ENCODE measurements at places on chromosomes 16 and 17. TPM values are rescaled to one million over a fixed set of nuclear protein-coding genes. Genes with fewer than 3 reads are reported as not detected.

TMEM92 gene
- total RNA-seq: not detected

UTS2R gene
- total RNA-seq: not detected

HS3ST3A1 gene
- total RNA-seq: 47.7 TPM

CCL17 gene
- total RNA-seq: not detected

PSMB10 gene
- total RNA-seq: 44.0 TPM

SNF8 gene
- total RNA-seq: 110 TPM
